Hematopoietic multipotent progenitor cell treated with erythropoietin and hydrocortisone succinate and interleukin-3 and kit ligand, for 8 days (in vitro differentiated cells): ENCODE measurements at places on chromosomes 2 and 18.

DNA sequence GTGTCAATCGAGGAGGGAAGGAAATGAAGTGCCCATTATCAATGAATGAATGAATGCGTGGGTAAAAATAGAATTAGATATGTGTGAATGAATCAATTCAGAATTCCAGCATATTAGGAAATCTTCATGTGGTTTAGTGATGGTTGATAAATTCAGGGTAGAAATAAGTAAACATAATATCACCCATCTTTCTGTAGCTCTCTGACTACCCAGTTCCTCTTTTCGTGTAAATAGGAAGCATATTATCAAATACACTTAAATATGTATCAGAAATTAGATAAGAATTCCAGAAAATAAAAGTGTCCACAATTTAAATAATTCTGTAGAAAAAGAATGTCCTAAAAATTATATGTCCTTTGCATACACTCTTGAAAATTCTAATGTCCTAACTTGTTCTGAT, 552.9 kb upstream of the LRATD1 start:
- no peak for DNase-seq

- no peak for DNase-seq
Observed at GRCh38 chr18:10351219-10351818, 103.1 kb upstream of the APCDD1 start.

GRCh38 chr2:224613543-224614286, 28.6 kb upstream of the CUL3 start:
- no peak for DNase-seq

GRCh38 chr2:202099515-202099914, 26.5 kb downstream of the KIAA2012 start:
- no peak for DNase-seq

DNA sequence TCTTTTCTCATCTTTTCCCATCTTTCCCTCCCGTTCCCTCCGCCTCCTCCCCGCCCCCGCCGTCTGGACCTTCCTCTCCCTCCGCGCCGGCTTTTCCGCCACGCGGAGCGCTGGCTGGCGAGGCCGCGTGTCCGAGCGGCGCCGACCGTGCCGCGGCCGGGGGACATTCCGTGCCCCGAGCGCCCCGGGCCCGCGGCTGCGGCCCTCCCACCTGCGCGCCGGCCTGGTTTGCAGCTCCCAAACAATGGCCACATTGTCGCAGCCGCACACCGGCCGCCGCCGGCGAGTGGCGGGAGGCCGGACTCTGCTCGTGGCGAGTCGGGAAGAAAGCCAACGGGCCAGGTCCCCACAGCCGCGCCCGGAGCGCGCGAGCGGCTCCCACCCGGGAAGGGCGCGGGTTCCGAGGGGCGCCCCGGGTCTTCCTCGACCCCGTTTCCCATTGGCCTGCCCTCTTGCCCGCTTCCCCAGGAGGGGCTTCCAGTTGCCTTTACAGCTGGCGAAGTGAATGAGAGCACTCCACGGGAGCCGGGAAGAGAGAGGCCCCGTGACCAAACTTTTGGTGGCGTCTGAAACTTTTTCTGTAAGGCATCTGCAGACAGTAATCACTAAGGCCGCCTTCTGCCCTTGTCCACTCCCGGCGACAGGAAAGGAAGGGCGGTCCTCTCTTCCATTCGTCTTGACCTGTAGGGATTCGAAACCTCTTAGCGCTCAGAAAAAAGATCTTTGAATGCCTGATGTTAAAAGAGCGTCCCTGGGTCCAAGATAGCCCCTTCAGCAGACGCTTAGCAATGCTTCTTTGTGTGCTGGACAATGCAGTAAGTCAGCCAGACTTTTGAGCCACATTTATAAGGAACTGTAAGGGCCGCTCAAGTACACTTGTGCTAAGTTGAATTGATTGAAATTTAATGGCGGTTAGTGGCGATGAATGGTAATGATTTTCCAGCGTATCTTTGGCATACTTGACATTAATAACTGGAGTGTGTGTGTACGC, 6.2 kb downstream of the GLI2 start:
- DNase-seq: no peak
